Neuronal stem cell (in vitro differentiated cells): ENCODE measurements at places on chromosomes 1 and 21.

DNA sequence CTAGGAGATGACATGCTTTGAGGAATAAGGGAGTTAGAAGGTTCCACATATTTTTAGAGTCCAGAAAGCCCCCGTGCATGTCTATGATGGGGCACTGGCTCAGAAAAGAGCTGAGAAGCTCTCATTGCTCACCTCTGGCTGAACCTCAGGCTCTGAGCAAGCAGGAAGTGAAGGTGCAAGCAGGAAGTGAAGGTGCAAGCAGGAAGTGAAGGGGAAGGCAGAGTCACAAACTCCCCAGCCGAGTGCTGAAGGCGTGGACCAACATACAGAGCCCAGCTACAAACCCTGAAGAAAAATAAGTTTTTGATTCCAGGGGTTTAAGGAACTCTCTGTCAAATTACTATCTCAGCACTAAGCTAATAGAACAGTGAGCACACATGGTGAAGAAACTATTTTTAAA, 7.0 kb downstream of the KRTAP10-8 start:
- DNase-seq, result no peak

DNA sequence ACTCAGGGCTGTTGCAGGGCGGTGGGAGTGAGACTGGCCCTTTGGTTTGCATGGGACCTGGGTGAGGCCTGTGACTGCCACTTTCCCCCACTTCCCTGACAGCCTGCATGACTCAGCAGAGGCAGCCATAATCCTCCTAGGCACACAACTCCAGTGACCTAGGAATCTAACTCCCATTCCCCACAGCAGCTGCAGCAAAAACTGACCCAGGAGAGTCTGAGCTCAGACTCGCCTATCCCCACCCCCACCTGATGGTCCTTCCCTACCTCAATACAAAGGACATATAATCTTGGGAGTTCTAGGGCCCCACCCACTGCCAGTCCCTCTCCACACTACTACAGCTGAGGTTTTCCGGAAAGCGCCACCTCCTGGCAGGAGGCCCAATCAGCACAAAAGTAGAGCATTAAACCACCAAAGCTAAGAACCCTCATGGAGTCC, 26.7 kb downstream of the NDC1 start:
- DNase-seq, result no peak

GRCh38 chr21:35314857-35315582, 265.9 kb upstream of the RUNX1 start:
- DNase-seq, result no peak

GRCh38 chr1:48859456-48859855, 82.8 kb upstream of the BEND5 start:
- DNase-seq, result no peak

DNA sequence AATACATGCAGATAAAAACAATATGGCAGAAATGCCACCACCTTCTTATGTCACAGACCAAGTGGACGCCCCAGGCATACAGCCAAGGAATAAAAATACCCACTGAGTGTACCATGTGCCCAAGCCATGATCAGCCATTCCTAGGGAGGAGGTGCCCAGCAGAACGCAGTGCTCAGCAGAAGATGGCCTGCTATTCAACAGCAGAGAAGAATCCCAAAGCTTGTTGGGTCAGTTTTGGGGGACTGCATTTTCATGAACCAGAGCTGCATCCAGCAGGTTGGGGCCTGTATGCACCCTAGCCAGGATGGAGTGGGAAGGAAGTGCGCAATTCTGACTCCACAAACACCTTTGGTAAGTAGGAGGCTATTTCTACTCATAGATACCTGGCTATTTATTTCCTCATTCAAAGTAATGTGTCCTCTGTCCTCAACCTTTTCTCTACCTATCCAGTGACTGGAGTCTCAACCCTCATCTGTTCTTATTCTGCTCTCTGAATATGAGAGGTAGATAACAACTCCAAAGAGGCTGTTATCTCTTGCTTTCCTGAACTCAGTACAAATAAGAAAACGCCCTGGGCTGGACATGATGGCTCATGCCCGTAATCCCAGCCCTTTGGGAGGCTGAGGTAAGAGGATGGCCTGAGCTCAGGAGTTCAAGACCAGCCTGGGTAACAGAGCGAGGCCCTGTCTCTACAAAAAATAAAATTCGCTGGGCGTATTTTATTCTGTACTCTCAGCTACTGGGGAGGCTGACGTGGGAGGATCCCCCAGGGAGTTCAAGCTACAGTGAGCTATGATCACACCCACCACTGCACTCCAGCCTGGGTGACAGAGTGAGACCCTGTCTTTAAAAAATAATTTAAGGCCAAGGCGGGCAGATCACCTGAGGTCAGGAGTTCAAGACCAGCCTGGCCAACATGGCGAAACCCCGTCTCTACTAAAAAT, 2.5 kb upstream of the PLEKHM2 start:
- no peak for DNase-seq

- no peak for DNase-seq
These were observed 289.8 kb upstream of the SNX7 start for GRCh38 chr1:98371764-98372163.

DNA sequence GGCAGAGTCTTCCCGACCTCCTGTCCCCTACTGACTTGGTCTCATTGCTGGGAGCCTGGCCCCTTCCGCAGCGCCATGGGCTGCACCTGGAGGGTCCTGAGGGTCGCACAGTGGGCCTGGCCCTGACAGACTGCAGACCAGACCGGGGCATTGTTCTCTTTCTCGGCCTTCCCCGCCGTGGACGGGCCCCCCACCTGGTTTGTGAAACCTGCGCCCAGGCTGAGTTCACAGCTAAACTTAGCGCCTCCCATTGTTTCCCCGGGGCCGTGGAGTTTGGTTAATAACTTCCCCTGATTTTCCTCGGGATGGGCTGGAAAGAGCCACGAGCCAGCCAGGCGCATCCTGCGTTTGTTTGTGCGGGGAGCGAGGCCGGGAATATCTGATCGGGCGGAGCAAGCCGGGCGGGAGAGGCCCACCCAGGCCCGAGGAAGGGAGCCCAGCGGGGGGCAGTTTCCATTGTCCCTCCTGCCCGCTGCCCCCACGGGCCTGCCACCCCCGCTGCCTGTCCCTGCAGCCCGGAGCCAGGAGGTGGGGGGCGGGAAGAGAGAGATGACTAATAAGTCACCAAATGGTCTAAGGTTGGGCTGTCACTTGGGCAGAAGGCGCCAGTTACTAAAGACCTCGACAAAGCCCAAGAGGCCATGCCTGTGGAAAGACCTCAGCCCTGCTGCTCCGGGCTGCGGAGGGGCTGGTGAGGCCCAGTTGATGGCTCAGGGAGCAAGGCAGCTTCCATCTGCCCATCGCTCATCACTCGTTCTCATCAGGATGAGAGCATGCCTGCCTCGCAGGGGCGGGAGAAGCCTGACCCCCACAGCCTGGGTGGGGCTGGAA, 39.0 kb upstream of the ARHGEF16 start:
- DNase-seq, result no peak

- peak; percentile 46 for DNase-seq
These were observed 231.3 kb upstream of the VAMP3 start for GRCh38 chr1:7539769-7540175.

DNA sequence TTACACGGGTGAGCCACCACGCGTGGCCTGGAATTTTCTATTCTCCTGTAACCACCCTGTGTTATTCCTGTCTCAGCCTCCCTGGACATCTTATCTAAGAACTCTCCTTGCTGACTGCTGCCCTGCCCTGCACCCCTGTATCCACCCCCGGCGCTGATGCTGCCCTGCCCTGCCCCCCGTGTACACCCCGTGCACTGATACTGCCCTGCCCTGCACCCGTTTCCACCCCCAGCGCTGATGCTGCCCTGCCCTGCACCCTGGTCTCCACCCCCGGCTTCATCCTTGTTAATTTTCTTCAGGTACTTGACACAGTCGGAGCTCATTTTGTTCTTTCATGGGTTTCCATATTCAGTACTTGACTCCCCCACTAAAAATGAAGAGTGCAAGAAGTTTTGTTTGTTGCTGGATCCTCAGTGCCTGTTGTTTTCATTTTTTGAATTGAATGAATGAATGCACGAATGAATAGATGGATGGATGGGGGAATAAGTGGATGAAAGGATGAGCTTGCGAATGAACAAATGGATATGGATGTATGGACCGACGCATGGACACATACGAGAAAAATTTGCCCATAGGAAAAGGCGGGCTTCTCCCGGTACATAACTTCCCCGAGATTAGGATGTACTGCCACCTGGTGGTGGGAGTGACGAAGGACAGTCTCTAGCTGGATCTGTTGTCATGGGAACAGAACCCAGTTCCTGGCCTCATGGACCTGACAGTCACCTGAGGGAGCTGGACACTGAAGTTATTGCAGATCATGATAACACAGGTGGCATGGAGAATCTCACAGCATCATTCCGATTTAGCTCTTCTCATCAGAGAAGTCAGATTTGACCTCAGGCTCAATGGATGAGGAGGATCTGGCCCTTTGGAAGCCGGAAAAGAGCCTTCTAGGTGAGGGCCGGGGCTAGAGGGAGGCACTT, 14.9 kb downstream of the AADACL4 start:
- peak; percentile 82 for DNase-seq

DNA sequence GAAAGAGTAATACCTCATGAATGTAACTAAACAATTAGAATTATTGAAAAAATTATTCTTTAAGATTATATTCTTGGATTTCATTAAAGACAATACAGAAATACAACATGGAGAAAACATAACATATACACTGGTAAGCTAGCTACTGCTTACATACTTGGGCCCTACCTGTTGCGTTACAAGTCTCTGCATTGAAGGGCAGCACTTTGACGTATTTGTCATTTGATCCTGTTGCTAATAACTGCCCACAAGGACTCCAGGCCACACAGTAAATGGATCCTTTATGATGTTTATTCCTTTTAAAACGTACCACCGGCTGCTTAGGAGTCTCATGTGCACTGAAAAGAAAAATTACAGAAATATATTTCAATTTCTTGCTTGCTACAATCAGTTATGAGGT, 19.8 kb upstream of the CLCC1 start:
- DNase-seq, result no peak

- no peak for DNase-seq
These were observed 71.1 kb upstream of the DIRAS3 start for GRCh38 chr1:68121536-68121935.

GRCh38 chr1:64745986-64746940, 1.4 kb downstream of the RAVER2 start:
- DNase-seq, result no peak

GRCh38 chr1:232704256-232704655, 74.3 kb upstream of the SIPA1L2 start:
- DNase-seq, result no peak

DNA sequence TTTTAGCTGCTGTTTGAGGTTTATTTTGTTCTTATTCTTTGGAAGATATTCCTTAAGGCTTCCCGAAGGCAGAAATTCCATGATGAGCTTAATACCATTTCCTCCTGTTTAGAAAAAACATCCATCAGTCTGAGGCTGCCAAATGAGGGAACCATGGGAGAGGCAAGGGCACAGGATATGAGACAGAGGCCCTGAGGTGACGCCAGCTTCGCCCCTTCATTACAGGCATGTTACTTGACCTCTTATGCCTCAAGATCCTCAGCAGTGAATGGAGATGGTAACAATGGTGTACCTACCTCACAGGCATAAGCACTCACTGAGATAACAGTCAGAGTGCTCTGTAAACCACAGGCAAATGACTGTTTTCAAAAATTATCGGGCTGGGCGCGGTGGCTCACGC, 93.6 kb downstream of the RAVER2 start:
- no peak for DNase-seq

DNA sequence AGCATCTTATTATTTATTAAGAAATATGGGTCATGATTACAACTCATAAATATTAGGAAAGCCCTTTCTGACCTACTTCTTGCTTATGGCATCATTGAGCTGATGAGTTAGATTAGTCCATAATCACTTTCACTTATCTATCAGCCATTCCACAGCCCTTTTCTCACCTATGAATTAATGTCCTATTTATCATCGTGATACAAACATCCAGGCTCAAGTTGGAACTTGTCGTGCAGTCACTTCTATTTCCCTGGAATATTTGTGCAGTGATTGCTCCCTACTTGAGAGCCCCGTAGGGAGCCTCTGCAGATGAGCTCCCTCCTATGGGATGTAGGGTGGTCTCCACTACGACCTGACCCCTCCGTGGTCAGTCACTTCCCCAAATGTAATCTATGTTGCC, 8.1 kb upstream of the F3 start:
- DNase-seq, result no peak

DNA sequence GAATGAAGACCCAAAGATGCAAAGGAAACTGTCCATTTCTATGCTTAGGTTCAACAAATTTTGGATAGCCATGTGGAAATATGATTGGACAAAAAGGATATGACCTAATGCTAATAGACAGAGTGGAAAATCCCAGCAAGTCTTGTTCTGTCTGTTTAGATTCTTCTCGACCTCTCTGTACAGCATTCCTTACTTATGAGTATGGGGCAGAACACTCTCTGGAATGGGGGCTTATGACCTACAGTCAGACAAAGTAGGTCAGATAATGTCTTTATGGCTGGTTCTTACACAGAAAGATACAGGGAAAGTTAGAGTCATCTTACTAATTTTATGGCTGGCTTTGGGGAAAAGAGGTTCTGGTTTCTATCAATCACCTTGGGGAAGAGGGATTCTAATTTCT, 2.8 kb downstream of the GCSAML start:
- no peak for DNase-seq

DNA sequence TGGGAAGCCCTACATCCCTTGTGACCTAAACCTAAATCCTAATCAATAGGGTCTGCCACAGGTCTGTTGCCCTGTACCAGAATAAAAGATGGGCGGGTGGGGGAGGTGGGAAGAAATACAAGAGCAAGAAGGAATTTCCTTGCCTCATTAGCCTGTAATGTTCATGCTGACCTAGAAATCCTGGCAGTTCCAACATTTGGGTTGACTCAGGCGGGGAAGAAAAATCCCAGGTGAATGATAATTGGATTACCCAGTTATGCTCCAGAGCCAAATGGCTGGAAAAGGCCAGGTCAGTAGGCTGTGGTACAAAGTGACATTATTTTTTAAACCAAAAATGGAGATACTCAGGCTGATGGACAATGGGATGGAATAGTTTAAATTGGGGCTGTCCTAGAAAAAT, 27.3 kb upstream of the A3GALT2 start:
- no peak for DNase-seq

DNA sequence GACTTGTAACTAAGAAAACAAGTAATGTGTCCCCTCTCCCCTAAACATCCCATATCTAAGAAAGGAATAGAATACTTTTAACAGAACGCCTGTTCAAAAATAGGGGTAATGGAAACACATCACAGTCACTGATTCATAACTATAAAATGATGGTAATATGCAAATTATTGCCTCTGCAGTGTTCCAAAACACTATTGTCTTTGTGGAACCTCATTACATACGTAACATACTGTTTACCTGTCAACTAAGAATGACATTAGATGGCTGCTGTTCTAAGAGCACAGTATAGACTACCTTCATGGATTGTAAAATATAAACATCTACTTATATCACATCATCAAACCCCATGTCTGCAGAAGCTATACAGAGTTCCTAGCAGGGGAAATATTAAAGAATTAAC, 3.4 kb upstream of the BCL2L15 start:
- no peak for DNase-seq

DNA sequence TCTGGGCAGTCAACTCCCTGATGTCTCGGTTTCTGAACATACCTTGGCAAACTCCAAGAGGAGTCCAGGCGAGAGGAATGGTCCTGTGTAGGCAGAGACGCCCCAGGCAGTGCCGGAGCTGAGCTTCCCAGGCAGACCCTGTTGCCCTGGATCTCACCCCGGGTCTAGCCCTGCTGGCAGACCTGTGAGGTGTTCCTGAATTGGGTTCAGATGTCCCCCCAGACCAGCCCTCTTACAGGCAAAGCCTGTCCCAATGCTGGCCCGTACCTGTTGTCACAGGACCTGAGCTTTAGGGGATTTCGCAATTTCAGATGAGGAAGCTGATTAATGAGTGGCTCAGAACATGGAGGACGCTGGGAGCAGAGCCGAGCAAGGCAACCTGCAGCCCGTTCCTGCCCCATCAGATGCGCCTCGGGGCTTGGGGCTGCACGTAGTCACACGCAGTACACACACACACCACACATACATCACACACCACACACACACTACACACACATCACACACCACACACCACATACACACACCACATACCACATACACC, 38.5 kb upstream of the PDE9A start:
- no peak for DNase-seq
